Upper lobe of right lung (tissue), 1 donor: ENCODE measurements at places on chromosomes 2 and 18.
A peak's percentile ranks its signal among the peaks of the same experiment; 100 is the strongest.

DNA sequence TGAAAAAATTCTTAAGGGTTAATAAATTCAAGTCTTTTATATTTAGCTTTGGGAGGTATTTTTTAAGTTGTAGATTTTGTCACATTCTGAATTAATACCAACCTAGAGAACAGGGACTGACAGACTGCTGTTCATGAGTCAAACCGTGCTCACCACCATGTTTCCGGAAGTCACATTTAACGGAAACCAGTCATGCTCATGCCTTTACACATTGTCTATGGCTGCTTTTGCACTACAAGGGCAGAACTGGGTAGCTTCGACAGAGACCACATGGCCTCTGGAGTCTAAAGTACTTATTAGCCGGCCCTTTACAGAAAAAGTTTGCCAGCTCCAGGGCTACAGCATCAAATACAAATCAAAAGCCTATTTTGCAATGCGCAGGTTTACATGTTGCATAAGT is 33.3 kb downstream of the LONRF2 start:
- H3K27me3 ChIP-seq: no peaks in the 10 kb centered on the region
- H3K4me3 ChIP-seq: no peak overlapping the region
- H3K4me1 ChIP-seq: no peaks in the 10 kb centered on the region
- H3K27ac ChIP-seq: no peak overlapping the region
- H3K36me3 ChIP-seq: no peaks in the 10 kb centered on the region
- DNase-seq: no peak

DNA sequence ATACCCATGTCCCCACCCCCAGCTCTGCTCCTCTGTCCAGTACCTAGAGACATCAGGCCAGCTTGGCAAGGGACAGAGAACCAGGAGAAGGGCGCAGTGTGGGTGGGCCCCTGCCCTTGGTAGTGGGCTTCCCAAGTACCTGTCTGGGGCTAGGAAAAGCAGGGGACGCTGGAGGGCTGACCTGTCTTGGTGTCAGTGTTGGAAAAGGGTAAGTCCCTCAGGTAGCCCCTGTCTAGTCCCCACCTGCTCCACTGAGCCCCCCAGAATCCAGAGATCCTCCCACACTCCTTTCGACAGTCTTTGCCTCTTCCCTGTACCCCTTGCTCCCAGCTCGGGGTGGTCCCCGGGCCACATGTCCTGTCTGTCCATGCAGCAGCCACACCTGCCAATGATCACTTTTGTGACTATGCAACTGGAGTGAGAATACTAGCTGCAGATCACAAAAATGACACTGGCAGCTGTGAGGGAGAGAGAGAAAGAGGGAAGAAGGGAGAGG is 14.6 kb downstream of the DNAJB2 start:
- peak; percentile 40 for DNase-seq
- H3K27ac ChIP-seq: no peak overlapping the region
- no peak overlapping the region for H3K4me3 ChIP-seq
- no peaks in the 10 kb centered on the region for H3K27me3 ChIP-seq
- H3K4me1 ChIP-seq: peaks cover 16% of the 10 kb centered on the region
- H3K36me3 ChIP-seq: no peaks in the 10 kb centered on the region

DNA sequence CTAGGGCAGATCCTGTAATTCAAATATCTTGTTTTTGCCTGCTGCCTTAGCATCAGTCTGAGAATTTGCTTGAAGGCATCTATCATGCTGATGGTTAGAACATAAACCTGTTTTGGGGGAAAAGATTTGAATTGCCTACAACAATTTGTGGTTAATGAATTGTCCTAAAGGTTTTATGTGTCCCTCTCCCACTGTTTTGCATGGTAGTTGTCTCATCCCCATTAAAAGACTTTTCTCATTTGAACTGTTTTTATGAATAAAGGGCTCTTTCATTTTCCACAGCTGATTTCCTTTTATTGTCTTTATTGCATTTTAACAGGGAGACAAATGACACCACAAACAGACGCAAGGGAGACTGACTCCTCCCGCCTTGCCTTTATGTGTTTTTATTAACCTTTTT is 275.6 kb downstream of the PIK3C3 start:
- no peak overlapping the region for H3K4me3 ChIP-seq
- no peaks in the 10 kb centered on the region for H3K27me3 ChIP-seq
- no peak overlapping the region for H3K27ac ChIP-seq
- no peaks in the 10 kb centered on the region for H3K4me1 ChIP-seq

DNA sequence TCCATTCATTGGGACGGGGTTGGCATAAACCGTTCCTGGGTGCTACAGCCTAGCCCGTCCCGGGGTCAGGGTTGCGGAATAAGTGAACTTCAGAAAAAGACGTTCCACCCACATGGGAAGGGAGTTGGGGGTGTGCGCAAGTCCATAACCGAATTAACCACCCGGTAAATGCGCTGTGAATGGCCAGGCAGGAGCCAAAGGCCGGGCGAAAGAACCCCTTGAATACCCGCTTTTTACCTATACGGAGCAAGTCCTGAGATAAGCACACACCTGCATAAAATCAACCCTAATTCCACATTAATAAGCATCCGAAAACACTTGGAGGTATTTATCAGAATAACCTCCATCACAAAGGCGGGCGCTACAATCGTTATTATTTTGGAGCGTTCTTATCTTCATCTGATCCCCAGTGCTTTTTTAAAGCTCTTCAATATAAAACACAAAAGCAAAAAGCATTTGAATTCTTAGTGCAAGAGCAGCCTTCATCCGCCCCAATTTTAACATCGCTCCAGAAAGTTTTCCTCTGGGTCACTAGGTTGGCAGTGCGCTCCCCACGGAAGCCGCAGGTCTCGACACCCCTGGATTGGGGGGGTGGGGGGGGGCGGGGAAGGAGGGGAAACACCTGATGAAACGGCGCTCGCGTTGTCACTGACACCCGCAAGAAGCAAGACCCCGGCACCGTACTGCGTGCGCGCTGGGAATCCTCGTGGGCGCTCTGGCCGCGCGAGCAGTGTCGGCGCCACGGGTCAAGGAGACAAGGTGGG is 1.2 kb downstream of the SATB2 start:
- H3K4me3 ChIP-seq: peak overlapping the region; percentile 95
- no peak overlapping the region for H3K27ac ChIP-seq
- DNase-seq: no peak
- no peaks in the 10 kb centered on the region for H3K36me3 ChIP-seq

DNA sequence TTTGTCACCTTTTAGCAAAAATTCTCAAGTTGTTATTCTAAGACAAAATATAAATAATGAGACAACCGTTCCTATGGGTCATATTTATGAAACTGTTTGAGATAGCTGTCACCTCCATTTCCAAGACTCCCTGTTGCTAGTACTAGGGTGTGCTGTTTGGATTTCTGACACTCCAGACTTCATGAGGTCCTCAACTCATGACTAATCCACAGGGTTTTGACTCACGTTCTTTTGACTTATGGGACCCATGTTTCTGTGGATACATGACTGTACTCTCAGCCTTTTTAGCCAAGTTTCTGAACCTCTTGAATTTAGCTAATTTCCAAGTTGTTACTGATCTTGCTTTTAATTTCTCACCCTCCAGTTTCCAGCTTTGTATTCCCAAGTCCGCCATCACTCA is 178.7 kb upstream of the FAM98A start:
- no peaks in the 10 kb centered on the region for H3K27me3 ChIP-seq
- no peak overlapping the region for H3K4me3 ChIP-seq
- no peak for DNase-seq
- H3K4me1 ChIP-seq: no peaks in the 10 kb centered on the region

DNA sequence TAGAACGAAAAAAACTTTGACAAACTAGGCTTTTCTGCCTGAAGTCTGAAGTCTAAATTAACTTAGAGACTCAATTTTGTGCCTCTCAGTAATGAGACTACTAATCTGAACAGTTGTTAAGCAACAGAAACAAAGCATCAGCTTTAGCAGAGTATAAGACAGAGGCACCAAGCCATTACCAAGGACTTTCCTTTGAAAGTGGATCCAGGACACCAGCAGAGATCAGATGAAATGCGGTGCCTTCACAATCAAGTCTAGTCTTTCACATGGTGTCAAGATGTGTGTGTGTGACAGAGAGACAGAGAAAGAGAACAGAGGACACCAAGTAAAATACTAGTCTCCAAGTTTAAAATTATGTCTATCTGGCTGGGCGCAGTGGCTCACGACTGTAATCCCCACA is 1502.9 kb downstream of the LRP1B start:
- no peak overlapping the region for H3K27ac ChIP-seq
- H3K4me3 ChIP-seq: no peak overlapping the region
- no peaks in the 10 kb centered on the region for H3K27me3 ChIP-seq
- no peak for DNase-seq
- H3K36me3 ChIP-seq: no peaks in the 10 kb centered on the region
- no peaks in the 10 kb centered on the region for H3K4me1 ChIP-seq

GRCh38 chr2:137870682-137871081 is 93.6 kb upstream of the HNMT start:
- DNase-seq: no peak
- H3K36me3 ChIP-seq: no peaks in the 10 kb centered on the region
- H3K27ac ChIP-seq: no peak overlapping the region

GRCh38 chr2:102187496-102188150 is 800 bp downstream of the IL1RL2 start:
- DNase-seq: peak; percentile 83
- H3K4me1 ChIP-seq: no peaks in the 10 kb centered on the region
- peak overlapping the region; percentile 18 for H3K27ac ChIP-seq
- H3K27me3 ChIP-seq: no peaks in the 10 kb centered on the region

GRCh38 chr2:45925636-45926366 is 274.3 kb downstream of the PRKCE start:
- no peak for DNase-seq
- H3K4me3 ChIP-seq: no peak overlapping the region
- H3K4me1 ChIP-seq: peaks cover 13% of the 10 kb centered on the region
- H3K27ac ChIP-seq: peak overlapping the region; percentile 36
- no peaks in the 10 kb centered on the region for H3K36me3 ChIP-seq

DNA sequence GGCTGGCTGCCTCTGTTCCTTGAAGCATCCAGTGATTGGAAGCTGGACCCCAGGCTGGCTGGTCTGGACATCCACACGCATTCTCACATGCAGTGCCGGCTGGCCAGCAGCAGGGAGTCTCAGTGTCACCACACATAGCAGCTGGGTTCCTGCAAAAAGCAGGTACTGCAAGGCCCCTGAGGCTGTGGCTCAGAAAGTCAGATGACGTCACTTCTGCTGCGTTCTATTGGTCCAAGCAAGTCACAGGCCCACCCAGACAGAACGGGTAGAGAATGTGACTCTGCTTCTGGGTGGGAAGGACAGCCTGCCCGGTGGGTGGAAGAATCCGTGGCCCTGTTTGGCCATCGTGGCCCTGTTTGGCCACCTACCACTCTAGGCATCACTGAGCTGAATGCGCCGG is 51.3 kb upstream of the SPP2 start:
- DNase-seq: no peak
- H3K4me1 ChIP-seq: no peaks in the 10 kb centered on the region
- H3K27ac ChIP-seq: no peak overlapping the region
- no peaks in the 10 kb centered on the region for H3K36me3 ChIP-seq

DNA sequence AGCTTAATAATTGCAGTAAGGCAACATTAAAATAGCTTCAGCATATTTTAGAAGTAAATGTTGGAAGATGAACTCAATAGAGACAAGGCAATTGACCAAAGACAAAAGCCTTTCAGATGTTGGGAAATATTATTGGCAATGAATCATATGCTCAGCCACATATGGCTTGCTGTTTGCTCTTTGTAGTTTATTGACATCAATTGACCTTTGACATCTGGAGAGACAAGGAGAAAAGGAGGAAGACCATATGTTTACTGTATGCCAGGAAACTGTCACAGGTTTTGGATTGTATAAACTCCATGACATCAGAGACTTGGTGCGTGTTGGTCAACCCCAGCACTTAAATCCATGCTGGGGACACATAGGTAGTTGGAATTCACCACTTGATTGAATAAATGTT is 60.6 kb upstream of the SLC16A14 start:
- peaks cover 6% of the 10 kb centered on the region for H3K4me1 ChIP-seq
- no peaks in the 10 kb centered on the region for H3K27me3 ChIP-seq
- no peak for DNase-seq
- no peaks in the 10 kb centered on the region for H3K36me3 ChIP-seq
- H3K27ac ChIP-seq: peak overlapping the region; percentile 78

GRCh38 chr18:57881818-57882413 is 78.8 kb upstream of the ATP8B1 start:
- no peak overlapping the region for H3K4me3 ChIP-seq
- H3K4me1 ChIP-seq: no peaks in the 10 kb centered on the region
- DNase-seq: peak; percentile 72
- H3K27ac ChIP-seq: no peak overlapping the region
- H3K27me3 ChIP-seq: no peaks in the 10 kb centered on the region

DNA sequence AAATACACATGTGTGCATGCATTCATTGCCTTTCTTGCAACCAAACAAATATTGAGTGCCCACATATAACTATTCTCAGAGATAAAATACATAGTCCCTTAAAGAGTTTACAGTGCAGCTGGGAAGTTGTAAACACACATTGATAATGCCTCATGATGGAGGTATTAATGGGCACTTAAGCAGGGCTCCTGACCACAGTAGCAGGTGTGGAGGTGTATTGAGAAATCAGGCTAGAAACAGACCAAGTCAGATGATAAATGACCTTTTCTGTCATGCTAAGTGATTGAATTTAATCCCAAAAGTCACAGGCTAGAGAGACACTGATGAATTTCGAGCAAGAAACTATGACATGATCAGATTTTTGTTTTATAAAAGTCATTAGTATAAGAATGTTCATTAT is 157.7 kb downstream of the ZNF385B start:
- no peaks in the 10 kb centered on the region for H3K4me1 ChIP-seq
- H3K27me3 ChIP-seq: no peaks in the 10 kb centered on the region
- H3K27ac ChIP-seq: no peak overlapping the region
- H3K4me3 ChIP-seq: no peak overlapping the region

GRCh38 chr18:39872651-39873050 is 2082.4 kb upstream of the PIK3C3 start:
- H3K4me1 ChIP-seq: no peaks in the 10 kb centered on the region
- H3K36me3 ChIP-seq: no peaks in the 10 kb centered on the region
- no peaks in the 10 kb centered on the region for H3K27me3 ChIP-seq
- H3K4me3 ChIP-seq: no peak overlapping the region

- DNase-seq: no peak
- H3K4me3 ChIP-seq: no peak overlapping the region
- no peak overlapping the region for H3K27ac ChIP-seq
These were observed 17.8 kb upstream of the KLHL30 start for GRCh38 chr2:238120463-238121298.

DNA sequence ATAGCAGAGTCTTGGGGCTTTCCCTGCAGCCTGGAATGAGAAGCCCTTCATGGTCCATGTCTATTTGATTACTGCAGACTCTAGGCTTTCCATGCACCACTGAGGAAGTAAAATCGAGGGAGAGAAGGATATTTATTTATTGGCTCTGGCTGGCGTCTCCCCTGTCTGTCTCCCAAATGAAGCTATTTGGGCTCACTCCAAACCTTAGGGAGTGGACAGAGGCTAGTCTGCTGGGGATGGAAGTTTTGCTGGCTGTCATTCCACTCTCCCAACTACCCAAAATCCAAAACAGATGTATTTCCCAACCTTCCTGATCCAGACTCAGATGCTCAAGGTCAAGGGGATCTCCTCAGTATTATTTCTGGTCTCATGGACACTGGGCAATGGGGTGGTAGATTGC is 33.7 kb downstream of the TMEM17 start:
- no peaks in the 10 kb centered on the region for H3K36me3 ChIP-seq
- no peaks in the 10 kb centered on the region for H3K27me3 ChIP-seq
- H3K4me3 ChIP-seq: no peak overlapping the region
- H3K4me1 ChIP-seq: peaks cover 38% of the 10 kb centered on the region
- no peak for DNase-seq
- no peak overlapping the region for H3K27ac ChIP-seq

GRCh38 chr2:129821445-129821844 is 158.0 kb upstream of the RAB6C start:
- H3K27ac ChIP-seq: no peak overlapping the region
- no peak for DNase-seq
- H3K27me3 ChIP-seq: no peaks in the 10 kb centered on the region
- H3K4me3 ChIP-seq: no peak overlapping the region
- H3K36me3 ChIP-seq: no peaks in the 10 kb centered on the region
